ENCODE measurements at places on chromosomes 4 and X. TPM values are rescaled to one million over a fixed set of nuclear protein-coding genes. Genes with fewer than 3 reads are reported as not detected.

Gene VEGFC
- 27.3 TPM for total RNA-seq

Gene ADAMTS3
- total RNA-seq, result 1.6 TPM

Gene AFP
- total RNA-seq, result 0.59 TPM

Gene ATP5ME
- total RNA-seq, result 480 TPM

Gene GLRA2
- total RNA-seq, result not detected

Gene SUPT20HL1
- total RNA-seq, result not detected

Gene DNAAF6
- not detected for total RNA-seq

Gene CENPU
- total RNA-seq, result 0.59 TPM

Gene PTCHD1
- not detected for total RNA-seq

Gene DUX4
- not detected for total RNA-seq

Gene SNCA
- total RNA-seq, result 0.23 TPM

Gene TMPRSS11A
- not detected for total RNA-seq

Gene CCNG2
- total RNA-seq, result 8.2 TPM

Gene MAGEA9B
- not detected for total RNA-seq

Gene CTAG1A
- total RNA-seq, result not detected

Gene CXCL9
- not detected for total RNA-seq

Gene DTHD1
- total RNA-seq, result not detected

Gene PCDH19
- under 0.01 TPM for total RNA-seq

Gene PRSS12
- 13.0 TPM for total RNA-seq

Gene ENPP6
- not detected for total RNA-seq

Gene TRO
- total RNA-seq, result 18.3 TPM

Measured in smooth muscle cell of the coronary artery (primary cell).